ENCODE measurements at places on chromosomes 7 and 10.

DNA sequence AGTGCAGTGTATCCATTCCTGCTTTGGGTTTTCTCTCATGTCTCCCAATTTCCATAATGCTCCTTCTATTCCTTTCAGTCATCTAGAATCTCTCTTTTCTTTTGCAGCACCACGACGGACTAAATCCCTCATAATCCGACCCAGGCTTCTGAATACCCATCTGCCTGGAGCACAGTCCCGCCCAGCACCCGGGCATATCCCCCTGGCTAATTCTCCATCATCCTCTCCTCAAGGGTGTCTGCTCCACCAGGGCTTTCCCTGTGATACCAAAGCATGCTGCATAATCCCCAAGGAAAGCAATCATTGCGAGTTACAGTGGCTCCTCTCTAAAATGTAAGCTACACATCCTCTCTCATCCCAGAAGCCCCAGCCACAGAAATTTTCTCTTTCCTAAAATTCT, 321.9 kb downstream of the CCDC3 start:
- no peak for DNase-seq

DNA sequence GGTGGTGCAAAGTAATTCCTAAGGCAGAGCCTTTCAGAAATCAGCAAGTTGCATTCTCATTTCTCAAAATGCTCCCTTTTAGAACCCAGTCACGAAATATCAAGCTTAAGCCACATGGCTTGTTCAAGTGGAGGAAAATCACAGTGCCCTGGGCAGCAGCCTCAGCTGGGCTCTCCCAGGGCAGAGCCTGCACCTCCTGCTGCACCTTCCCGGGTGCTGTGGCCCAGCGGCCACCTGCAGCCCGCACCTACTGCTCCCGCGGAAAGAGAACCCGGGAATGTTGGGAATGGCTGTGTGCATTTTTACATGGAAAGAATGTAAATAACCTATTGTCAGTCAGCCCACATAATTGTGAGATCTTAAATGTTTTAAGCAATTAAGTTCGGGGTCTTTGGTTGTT, 396.5 kb upstream of the VSTM2A start:
- no peak for DNase-seq

GRCh38 chr7:10931161-10931560, 42.5 kb upstream of the PHF14 start:
- DNase-seq, result no peak

DNA sequence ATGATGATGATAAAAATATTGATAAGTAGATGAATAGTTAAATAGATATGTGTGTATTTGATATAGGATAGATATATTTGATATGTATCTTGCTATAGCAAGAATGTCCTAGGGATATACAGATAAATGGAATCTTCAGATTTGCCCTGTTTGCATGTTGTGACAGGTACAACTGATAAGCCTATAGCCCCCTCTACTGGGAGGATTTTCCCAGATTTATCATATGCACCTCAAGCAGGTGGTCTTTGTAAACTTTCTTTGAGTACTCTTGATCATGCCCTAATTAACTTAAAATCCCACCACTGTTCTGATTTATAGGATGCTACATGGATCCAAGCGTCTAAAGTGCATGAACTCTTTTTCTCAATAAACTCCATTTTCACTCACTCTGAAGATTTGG, 1050.7 kb downstream of the SORCS3 start:
- DNase-seq, result peak; percentile 6

DNA sequence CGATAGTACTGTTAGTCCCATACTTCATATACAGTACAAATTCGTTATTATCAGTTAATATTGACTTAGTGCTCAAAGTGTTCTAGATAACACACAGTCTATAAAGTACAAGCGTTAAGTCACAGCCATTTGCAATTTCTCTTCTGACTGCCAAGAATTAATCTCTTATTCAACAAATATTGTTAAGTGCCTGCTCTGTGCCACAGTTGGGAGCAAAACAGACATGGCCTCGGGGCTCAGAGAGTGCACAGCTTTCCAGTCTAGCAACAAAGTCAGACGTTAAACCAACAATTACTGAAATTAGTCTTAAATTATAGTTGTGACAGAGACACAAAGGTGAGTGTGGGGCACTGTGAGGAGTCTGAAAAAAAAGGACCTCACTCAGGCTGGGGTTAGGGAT, 113.0 kb upstream of the DPP6 start:
- DNase-seq, result no peak

DNA sequence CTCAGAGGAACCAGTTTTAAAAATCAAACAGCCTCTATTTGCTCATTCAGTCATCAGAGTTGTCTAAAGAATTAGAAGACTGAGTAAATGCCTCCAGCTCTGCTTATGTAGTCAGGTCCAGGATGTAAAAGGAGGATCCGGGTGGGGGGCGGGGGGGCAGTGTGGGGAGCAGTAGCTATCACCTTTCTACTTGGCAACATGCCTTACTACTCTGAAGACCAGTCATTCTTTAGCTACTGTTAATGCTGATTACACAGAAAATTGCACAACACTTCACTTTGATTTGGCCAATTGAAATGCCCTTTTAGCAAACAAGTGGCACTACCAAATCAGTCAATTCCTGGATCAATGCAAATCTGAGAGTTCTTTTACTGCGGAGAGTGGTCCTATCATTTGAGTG, 164.2 kb downstream of the NXPH1 start:
- no peak for DNase-seq

GRCh38 chr7:91408388-91409154, 144.3 kb downstream of the FZD1 start:
- DNase-seq, result no peak

GRCh38 chr10:93938140-93938539, 44.4 kb downstream of the SLC35G1 start:
- no peak for DNase-seq

GRCh38 chr10:30027057-30028005, 32.1 kb downstream of the JCAD start:
- peak; percentile 48 for DNase-seq

DNA sequence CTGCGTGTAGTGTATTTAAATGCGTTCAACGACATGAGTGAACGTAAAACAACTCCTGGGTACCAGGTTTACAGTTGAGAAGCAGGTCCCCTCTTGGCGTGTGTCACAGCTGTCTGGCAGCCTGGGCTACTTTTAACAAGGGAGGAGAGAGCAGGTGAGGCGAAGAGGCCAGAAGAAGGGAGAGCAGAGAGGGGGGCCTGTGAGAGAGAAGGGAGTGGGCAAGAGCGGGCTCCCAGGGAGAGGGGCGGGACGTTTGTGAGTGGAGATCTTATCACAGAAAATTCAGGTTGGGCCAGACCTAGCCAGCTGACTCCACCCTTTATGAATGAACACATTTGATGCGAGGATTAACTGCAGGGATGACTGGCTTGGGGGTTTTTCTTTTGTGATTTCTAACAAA, 154.0 kb downstream of the CAMK1D start:
- DNase-seq, result peak; percentile 29

DNA sequence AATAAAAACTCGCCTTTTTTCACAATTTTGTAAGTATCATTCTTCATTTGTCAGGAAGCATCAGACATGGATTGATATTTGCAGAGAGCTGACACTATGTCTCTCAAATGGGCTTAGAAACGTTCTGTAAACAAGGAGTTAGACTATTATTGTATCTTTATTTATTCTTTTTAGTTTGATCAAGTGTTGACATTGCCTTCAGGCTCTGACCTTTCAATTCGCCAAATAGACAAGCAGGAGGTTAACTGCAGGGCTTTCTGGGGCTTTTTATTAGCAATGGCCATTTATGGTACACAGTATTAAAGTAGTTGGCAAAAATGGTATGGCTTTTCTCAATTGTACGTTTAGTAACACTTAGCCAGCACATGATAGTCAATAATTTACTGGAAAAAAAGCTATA, 221.7 kb downstream of the ZWINT start:
- no peak for DNase-seq

DNA sequence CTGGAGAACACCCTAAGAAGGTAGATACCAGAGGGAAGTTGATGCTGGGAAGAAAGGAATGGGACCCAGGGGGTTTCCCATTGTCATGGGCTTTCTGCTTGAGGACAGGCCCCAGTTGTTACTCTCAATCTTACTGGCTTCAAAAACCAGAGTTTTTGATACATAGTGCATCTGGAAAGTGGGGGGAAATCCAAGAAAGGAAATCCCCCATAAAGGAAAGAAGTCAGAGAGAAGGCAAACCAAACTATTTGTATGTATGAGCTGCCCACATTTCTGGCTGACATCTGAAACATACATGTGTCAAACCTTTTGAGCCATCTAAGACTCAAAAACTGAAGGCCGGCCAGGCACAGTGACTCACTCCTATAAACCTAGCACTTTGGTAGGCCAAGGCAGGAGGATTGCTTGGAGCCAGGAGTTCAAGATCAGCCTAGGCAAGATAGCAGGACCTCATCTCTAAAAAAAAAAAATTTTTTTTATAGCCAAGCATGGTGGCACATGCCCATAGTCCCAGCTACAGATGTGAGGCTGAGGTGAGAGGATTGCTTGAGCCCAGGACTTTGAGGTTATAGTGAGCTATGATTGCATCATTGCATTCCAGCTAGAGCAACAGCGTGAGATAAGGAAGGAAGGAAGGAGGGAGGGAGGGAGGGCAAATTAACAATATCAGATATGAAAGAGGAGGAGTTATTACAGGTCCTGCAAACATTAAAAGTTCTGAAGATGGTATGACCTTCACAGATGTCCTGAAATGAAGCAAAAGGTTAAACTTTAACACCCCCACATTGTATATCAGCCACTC, 6.7 kb upstream of the COA1 start:
- DNase-seq, result no peak

GRCh38 chr10:127197154-127197432, 702 bp upstream of the INSYN2A start:
- no peak for DNase-seq

All from lung (tissue), 17 donors.